ENCODE measurements at places on chromosomes 2 and 18.
A peak's percentile ranks its signal among the peaks of the same experiment; 100 is the strongest.

- no peaks in the 10 kb centered on the region for H3K27me3 ChIP-seq
- no peak overlapping the region for H3K4me3 ChIP-seq
- H3K27ac ChIP-seq = no peak overlapping the region
- DNase-seq = no peak
Measured at GRCh38 chr2:200640901-200641300, 55.1 kb downstream of the AOX1 start.

DNA sequence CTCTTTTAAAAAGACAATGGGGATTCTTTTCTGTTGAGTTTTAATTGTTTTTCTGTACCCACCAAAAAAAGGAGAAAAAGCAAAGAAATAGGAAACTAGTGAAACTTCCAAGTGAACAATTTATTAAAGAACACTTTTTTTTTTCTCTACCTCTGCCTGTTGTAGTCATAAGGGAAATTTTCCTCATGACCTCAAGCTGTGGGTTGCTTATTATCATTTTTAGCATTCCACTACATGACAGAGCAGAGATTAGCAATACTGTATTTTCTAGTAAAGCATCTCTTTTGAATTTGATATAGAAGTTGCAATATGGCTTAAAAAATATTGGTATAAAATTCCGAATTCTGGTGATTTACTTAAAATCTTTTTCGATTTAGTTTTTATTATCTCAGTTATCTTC is 87.9 kb upstream of the LRRTM1 start:
- H3K27me3 ChIP-seq = no peaks in the 10 kb centered on the region
- DNase-seq = no peak
- H3K27ac ChIP-seq = no peak overlapping the region
- H3K36me3 ChIP-seq = no peaks in the 10 kb centered on the region
- H3K4me1 ChIP-seq = no peaks in the 10 kb centered on the region

DNA sequence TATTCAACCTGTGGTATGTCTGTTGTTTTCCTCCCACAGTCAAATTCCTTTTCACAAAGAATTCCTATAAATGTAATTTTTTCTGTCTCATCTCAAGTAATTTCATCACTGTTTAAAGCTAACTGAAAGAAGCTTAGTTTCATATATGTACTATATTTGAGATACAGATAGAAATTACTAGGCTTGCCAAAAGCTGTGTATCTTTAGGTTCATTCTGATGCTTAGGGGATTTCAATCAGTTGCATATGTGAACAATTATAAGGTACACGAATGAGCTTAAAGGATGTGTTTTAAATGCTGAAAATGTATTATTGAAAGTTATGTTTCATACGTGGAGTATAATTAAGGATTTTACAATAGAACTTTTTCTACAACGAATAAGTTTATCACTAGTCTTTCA is 59.2 kb upstream of the DSG1 start:
- no peaks in the 10 kb centered on the region for H3K27me3 ChIP-seq
- H3K4me1 ChIP-seq = no peaks in the 10 kb centered on the region
- DNase-seq = no peak
- H3K36me3 ChIP-seq = no peaks in the 10 kb centered on the region
- H3K4me3 ChIP-seq = no peak overlapping the region

DNA sequence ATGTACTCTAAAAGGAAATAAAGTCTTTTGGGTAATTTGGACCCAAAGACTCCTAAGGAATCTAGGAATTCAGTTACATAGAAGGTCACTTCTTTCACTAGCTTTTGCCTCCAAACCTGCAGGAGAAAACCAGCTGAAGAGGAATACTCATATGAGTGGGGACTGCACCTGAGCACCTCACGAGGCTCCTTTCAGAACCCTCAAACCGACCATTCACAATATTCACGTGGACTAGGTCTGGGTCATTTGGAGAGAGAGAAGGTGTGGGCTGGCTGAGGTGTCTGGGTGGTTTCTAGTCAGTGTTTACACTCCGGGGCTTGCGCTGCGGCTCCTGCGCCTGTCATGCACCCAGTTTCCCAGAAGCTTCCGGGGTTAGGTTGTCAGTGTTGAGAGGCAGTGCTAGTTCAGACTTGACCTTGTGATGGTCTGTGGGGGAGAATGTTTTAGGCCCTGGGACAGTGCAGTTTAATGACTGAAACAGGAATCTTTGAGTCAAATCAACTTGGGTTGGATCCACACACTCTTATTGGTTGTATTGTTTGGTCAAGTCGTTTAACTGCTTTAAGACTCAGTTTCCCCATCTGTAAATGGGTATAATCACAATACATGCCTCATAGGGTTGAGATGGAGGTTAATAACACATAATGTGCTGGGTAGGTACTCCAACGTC is 78.4 kb downstream of the LIMS1 start:
- peak overlapping the region; percentile 41 for H3K27ac ChIP-seq
- no peaks in the 10 kb centered on the region for H3K36me3 ChIP-seq
- no peak overlapping the region for H3K4me3 ChIP-seq

DNA sequence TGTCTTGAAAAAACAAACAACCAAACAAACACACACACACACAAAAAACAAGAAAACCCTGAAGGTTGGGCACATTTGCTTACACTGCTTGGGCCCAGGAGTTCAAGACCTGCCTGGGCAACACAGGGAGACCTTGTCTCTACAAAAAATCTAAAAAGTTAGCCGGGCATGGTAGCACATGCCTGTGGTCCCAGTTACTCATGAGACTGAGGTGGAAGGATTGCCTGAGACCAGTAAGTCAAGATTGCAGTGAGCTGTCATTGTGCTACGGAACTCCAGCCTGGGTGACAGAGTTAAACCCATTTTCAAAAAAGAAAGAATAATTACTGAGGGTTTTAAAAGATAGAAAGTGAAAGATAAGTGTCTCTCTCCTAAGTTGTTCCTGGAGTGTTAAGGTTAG is 103.4 kb downstream of the MBD5 start:
- H3K4me1 ChIP-seq = no peaks in the 10 kb centered on the region
- H3K27me3 ChIP-seq = no peaks in the 10 kb centered on the region
- no peak overlapping the region for H3K4me3 ChIP-seq
- no peak for DNase-seq
- no peak overlapping the region for H3K27ac ChIP-seq
- H3K36me3 ChIP-seq = no peaks in the 10 kb centered on the region

All from sigmoid colon (tissue), 7 donors.